ENCODE measurements at places on chromosomes 5 and 9.
A peak's percentile ranks its signal among the peaks of the same experiment; 100 is the strongest.

DNA sequence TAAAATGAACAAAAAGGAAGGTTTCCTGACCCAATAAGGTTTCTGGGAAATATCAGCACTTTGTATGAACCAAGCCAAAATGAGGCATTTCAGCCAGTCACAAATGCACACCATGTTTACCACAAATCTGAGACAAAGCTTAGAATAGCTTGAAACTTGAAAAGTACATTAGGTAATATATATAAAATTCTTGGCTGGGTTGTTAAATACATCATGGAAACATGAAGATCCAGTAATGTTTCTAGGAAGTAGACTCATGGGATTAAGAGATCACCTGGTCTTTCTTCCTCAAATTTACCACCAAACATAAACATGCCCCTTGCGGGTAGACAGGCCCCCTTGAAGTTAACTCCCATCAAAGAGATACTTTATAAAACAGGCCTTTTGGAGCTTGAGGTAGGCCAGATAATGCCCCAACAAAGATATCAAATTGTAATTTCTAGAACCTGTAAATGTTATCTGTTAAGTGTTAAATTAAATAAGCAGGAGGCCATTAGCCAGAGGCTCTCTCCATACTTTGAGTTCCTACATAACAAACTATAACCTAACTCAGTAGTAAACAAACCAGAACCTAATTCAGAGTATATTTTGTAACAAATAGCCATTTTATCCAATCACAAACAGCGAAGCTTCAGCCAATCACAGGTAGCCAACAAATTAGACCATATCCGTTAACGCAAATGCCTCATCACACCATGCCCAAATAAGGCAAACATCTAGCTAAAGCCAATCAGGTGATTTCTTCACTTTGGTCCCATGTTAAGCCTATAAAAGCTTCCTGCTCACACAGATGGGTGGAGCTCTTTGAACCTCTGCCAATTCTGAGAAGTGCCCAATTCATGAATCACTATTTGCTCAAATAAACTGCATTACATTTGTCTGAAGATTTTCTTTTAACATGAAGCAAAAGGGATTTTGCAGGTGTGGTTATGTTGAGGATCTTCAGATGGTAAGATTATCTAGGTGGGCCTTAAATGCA, 127.9 kb upstream of the TARS1 start:
- DNase-seq: no peak

GRCh38 chr9:104826911-104827310, 63.0 kb downstream of the NIPSNAP3B start:
- DNase-seq: no peak

- no peak for DNase-seq
Measured at GRCh38 chr5:171405615-171406014, 13.8 kb upstream of the FGF18 start.

DNA sequence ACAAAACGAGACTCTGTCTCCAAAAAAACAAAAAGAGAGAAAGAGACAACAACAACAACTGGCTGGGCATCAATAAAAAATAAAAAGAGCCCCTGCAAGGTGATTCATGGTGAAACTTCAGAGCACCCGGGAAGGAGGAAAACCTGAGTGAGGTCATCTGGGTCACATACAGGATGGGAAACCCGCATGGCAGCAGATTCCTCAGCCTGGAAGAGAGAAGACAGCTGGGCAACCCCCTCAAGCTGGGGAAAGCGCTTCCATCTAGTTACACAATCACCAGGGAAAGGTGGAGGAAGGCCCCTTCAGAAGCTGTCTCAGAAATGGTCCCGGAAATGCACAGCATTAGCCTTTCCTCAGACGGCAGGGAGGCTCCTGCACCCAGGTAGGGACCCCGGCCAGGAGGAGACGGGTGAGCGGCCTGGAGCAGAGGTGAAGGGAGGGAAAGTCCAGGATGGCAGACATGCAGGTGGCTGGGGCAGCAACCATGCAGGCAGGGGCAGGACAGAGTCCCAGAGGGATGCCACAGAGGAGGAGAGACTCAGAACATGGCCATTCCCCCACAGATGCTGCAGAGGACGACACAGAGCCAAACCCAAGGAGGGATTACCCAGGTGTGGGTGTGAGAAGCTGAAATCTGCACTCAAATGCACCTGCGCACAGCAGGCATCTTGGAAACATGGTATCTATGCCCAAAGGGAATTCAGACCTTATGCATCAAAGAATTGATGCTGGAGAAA, 29.4 kb downstream of the CAMSAP1 start:
- no peak for DNase-seq

DNA sequence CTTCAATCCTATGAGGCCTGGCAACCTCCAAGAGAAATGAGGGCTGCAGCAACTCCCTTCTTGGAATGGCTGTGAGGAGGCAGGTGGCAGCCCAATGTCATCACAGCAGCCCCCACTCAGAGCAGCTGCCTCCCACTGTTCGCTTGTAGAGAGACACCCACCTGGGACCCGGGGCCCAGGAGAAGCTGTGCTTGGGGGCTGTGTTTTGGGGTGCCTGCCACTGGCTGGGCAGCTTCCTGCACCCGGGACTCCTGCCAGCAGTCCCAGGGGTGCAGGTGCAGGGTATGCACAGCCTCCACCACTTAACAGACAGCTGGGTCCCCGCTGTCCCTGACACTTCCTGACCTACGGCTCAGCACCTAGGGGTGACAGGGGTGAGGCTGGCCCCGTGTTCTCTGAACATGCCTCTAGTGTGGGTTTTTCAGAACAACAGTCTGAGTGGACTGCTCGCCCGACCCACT, 26.2 kb downstream of the NIPAL4 start:
- DNase-seq: no peak

DNA sequence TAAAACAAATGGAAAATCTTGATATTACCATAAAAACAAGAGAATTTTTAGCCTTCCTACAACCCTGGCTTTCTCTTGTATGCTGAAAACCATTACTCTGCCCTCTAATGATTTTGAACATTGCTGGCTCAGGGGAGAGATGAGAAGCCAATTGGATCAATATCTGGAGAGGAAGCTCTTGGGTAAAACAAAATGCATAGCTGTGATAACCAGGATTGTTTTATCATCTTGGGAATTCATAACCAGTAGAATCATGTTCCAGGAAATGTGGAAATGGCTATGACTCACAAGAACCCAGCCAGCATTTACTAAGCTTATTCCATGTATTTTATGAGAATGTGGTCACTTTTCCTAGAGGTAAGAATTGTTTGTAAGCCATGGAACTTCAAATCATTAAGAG, 51.1 kb upstream of the CTNND2 start:
- DNase-seq: no peak

GRCh38 chr9:120892748-120893610, 16.0 kb upstream of the PHF19 start:
- DNase-seq: no peak

- no peak for DNase-seq
Measured at GRCh38 chr5:72281430-72281763, 38.6 kb downstream of the MRPS27 start.

GRCh38 chr9:92035687-92036410, 79.4 kb downstream of the SPTLC1 start:
- no peak for DNase-seq

DNA sequence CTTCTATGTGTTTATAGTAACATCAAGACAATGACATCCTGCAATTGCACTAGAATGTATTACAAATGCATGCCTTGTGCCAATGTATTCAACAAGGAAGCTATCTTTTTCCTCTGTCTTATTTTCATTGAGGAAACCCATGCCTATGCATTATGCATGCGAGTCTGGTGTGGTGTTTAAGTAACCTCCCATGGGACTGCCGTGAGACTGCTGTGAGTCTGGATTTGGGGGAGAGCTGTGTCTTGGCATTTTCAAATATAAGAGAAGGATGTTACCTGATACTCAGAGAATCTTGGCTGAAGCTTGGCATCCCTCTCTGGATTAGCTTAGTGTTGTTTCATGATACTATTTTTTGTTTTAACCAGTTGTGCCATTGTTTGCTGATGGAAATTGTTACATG, 98.3 kb downstream of the F2RL2 start:
- no peak for DNase-seq

DNA sequence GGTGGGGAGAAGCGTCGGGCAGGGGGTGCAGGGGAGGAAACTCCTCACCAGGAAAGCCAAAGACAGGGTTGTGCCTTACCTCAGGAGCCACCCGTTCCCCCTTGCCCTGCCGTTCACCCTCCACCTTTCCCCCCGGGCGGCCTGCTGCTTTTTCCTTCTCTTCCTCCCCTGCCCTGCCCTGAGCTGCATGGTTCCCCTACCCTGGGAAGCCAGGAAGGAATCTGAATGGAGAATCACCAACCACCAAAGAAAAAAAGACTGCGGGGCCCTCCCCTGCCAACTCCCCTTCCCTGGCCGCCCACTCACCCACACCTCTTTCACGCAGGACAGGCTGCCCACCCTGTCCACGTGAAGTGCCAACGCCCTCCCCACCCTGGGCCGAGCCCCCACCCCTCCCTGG, 820 bp upstream of the NFX1 start:
- no peak for DNase-seq

- no peak for DNase-seq
Measured at GRCh38 chr5:149664083-149664482, 66.0 kb upstream of the PPARGC1B start.

DNA sequence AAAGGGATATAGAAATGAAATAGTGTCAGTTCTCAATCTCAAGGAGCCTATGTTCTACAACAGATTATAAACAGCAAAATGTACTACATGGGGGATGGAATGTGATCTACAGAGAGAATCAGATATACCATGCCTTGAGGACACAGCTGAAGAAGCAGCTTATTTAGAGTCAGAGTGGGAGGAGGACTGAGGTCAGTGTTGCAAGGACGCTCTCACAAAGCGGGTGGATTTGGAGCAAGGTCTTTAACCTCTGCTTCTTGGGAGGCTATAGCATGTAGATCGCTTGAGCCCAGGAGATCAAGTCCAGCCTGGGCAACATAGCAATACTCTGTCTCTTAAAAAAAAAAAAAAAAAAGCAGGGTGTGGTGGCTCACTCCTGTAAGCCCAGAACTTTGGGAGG, 32.8 kb upstream of the PLIN2 start:
- no peak for DNase-seq

GRCh38 chr5:12662545-12663314, 758.5 kb upstream of the CTNND2 start:
- no peak for DNase-seq

DNA sequence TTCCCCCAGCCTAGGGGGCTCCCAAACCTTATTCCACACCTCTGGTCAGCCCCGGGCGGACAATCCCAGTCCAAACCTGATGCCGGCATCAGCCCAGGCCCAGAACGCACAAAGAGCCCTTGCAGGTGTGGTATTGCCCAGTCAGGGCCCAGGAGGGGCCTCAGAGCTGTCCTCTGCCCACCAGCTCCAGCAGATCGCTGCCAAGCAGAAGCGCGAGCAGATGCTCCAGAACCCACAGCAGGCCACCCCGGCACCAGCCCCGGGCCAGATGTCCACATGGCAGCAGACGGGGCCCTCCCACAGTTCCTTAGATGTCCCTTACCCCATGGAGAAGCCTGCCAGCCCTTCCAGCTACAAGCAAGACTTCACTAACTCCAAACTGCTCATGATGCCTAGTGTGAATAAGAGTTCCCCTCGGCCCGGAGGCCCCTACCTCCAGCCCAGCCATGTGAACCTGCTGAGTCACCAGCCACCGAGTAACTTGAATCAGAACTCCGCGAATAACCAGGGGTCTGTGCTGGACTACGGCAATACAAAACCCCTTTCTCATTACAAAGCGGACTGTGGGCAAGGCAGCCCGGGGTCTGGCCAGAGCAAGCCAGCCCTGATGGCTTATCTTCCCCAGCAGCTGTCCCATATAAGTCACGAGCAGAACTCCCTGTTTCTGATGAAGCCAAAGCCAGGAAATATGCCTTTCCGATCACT, 27.6 kb upstream of the LTC4S start:
- no peak for DNase-seq

DNA sequence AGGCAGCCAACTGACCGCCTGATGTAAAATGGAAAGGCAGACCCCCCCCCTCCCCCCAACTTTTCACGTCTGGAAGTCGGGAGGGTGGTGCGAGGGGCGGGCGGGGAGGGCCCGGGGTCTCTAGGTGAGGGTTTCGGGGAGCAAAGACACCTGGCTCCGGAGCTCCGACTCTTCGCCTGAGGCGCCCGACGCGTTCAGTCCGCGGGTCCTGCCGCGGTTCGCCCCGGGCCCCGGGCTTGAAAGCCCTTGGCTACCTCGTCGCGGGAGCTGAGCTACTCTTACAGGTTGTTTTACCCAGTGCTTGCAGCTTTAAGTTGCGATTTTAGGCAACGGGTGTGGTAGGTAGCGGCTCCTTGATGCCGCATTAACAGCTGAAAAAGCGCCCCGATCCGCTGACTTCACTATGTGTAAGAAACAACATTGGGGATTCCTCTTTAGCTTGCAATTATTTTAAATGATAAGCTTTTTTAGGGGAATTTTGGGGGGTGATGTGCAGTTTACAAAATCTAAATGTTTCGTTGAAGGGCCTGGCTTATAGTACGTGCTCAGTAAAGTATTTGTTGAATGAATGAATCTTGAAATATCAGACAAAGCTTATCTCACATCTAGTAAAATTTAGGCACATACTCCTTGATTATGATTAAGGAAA, 722 bp downstream of the CDC42SE2 start:
- DNase-seq: no peak

- no peak for DNase-seq
Measured at GRCh38 chr5:79183011-79183410, 52.9 kb upstream of the JMY start.

DNA sequence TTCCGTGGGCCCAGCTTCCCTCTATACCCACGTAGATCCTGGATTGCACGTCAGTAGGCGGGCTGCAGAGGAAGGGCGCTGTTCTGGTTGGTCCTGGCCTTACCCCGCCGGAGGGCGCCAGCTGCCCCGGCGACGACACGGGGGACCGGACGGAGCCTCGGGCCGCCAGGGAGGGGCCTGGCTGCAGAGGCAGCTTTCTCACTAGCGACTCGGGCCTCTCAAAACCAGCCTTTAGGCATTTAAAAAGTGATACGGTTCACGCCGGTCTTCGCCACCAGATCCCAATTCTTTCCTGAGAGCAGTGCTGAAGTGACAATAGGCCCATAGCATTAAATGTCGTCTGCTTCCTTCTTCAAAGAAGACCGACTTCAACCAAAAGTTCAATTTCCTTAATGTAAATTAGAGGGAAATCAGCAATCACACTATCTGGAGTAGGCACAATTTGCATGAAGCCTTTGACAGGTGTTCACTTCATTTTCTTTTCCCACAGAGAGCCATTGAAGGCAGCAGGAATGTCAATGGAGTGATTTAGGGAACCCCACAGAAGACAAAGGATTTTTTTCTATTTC, 17.6 kb upstream of the UBE2D2 start:
- DNase-seq: peak; percentile 22

- no peak for DNase-seq
Measured at GRCh38 chr9:86687788-86688187, 259.5 kb downstream of the GAS1 start.

DNA sequence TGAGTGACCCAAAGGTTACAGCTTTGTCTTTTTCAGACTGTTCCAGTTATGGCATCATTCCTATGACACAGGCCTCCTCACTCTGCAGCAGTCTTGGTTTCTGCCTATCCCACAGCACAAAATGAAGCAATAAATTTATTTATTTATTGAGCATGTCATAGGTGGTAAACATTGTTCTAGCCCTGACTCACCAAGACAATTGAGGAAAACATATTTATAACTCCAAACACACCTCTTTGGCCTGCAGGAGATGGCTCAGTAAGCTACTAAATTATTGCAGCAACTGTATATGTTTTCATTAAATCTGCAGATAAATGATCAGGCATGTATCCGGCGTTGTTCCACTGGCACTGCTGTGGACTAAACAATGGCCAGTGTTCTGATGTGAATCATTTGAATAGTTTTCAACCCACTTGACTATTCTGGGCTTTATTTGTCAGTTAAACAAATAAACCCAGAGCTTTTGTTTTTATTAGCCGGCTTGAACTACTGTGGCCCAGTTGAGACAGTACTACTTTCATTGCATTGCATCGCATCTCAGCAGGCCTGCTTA, 83.2 kb downstream of the FOXD1 start:
- no peak for DNase-seq

All from stimulated activated CD8-positive, alpha-beta memory T cell treated with anti-CD3 and anti-CD28 coated beads, Interleukin-2, amount 100 ng/mL, for 1 hour (primary cell).